Epithelial cell of proximal tubule (primary cell): ENCODE measurements at places on chromosomes 6 and 20.

GRCh38 chr6:73286752-73287151 is 23.8 kb upstream of the KHDC1 start:
- DNase-seq: no peak

GRCh38 chr20:49865559-49865958 is 49.8 kb downstream of the SPATA2 start:
- DNase-seq: no peak

DNA sequence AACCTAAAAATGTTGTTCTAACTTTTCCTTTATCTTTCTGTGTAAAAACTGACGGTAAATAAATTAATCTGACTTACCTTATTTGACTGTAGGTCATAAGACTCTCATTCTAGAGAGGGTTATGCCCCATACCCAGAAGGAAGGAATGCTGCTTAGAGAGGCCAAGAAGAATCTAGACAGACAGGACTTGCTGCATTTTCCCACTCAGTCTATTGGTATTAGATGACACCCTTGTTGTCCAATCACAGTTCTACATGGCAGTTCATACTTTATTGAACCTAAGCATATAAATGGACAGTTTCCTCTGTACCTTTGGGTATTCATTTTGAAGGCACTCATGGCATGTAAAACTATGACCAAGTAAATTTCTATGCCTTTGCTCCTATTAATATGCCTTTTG is 359.6 kb upstream of the ID4 start:
- no peak for DNase-seq

- no peak for DNase-seq
Measured at GRCh38 chr20:24913076-24913628, 35.9 kb upstream of the CST7 start.

GRCh38 chr20:48719598-48720255 is 108.1 kb downstream of the PREX1 start:
- no peak for DNase-seq

DNA sequence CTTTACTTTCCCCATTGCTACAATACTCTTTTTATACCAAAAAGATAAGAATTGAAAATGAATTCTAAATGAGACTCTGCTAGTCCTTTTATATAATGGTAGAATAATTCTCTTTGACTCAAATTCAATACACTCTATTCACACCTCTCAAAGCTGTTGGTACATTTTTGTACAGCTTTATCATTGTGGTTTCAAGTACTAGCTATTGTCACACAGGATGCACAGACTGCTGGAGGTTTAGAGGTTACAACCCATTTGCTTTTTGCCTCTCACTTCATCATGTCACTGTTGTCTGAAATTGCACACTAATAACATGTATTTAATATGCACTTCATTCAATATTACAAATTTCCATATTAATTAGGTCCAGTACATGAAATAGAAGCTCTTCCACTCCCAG is 442.2 kb upstream of the ARID1B start:
- no peak for DNase-seq

DNA sequence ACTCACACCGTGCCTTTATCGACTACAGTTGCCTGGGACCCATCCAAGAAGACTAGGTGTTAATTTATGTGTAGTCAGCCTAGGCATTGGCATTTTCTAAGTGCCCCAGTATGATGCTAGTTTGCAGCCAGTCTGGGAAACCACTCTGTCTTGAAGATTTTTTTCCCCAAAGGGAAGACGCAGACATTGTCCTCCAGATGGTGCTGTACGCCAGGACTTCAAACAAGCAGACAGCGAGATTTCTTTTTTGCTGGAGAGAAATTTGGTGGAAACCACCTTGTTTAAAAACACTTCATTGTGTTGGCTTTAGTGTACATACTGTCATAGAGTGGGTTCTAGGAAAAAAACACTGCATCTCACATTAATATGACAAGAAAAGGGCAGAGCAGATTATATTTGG is 30.0 kb downstream of the ALDH5A1 start:
- DNase-seq: peak; percentile 25

DNA sequence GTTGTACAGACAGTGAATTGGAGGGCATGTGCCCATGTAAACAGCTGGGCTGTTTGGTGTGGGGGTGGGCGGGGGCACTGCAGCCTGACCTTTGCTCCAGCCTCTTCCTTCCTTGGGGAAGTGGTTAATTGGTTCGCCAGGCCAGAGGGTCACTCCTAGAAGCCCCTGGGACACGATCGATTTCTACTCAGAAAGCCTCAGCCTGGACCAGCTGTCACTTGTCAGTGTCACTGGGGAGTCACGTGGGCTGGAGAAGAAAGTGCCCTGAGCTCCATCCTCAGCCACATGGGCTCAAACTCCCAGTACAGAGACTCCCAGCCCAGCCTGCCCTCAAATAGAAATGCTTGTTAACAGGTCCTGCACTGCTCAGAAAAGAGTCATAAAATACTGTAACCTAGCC is 423.8 kb upstream of the SULF2 start:
- no peak for DNase-seq

DNA sequence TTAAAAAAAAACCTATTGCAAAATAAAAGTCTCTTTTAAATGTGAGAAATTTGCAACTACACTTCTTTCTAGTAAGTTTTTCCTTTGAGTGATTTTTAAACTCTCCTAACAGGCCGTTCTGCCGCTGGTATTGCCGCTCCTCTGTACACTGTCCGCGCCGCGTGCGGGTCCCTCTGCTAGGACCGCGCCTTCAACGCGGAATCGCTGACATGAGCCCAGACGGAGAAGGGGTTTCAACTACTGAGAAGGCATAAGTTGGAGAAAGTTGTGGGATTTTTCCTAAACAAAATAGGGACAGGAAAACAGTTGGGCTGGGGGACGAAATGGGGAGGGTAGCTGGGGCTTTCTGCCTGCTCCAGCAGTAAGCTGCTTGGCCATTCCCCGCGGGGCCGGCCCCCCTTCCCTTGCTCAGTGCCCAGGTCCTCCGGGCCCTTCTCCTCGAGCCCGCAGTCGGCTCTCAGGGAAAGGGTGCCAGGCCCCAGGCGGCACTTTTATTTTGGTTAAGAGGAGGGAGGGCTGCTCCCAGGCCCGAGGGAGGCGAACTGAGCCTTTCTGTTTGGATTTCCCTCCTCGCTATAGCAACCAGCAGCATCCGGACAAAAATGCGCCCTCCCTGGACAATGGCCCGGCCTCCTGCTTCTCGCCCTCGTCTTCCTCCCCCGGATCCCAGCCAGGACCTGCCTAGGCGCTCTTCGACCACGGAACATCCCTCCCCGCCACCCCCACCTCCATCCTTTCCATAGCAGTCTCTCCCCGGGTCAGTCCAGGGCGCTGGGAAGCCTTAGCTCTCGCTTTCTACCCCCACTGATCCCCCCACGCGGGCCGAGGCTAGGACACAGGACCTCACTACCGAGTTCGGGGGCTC is 6.8 kb upstream of the POU3F2 start:
- no peak for DNase-seq

DNA sequence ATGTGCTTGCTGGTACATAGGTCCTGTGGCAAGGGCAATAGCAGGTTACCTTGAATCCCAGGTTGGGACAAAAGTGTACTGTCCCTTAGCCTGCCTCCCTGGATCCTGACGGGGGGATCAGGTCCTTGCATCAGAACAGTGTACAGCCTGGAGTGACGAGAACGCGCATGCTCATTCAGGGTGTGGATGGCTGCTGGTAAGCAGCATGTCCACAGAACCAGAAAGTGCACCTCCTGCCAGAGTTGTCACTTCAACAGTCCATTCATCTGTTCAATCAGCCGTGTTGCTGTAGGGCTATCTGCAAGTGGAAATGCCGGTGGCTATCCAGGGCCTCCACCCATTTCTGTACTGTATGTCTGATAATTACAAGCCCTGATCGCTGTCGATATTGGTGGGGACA is 236.3 kb upstream of the SOX4 start:
- DNase-seq: no peak

- no peak for DNase-seq
Measured at GRCh38 chr20:56897318-56897957, 268.3 kb downstream of the TFAP2C start.

- no peak for DNase-seq
Measured at GRCh38 chr6:130620338-130620781, 206.8 kb upstream of the SMLR1 start.

DNA sequence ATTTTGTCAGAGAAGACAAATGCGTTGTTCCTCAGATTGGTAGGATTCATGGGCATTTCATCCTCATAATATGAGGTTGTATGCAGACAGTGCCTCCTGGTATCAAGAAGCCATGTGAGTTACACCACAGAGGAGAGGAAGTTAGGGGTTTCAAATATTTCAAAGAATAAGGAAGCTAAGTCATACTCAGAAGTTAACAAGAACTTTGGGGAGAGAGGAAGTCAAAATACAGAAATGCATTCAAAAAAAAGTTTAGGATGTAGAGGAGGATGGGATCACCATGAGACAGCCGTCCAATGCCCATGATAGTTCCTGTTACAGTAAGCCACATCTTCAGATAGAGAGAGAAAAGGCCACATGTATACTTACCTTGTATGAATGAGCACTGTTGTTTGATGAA is 22.3 kb downstream of the HLA-DOB start:
- DNase-seq: no peak
